ENCODE measurements at places on chromosomes 6 and 20.

DNA sequence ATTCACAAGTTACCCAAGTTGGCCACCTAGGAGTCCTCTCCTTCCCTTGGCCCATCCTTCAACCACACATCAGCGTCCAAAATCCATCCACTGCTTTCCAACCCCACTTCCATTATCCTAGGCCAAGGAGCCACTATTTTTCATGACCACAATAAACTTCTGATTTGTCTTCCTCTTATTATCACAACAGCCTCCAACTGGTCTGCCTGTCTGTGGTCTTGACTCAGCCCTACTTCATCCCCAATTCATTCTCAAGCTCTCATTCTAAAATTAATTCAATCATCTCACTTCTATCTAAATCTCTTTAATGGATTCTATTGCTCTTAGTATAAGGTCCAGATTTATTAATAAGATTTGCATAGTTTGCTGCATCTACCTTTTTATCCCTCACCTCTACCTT, 189.0 kb upstream of the PRDM1 start:
- no peak for DNase-seq

- no peak for DNase-seq
Observed at GRCh38 chr6:81759782-81760181, 7.3 kb upstream of the TENT5A start.

DNA sequence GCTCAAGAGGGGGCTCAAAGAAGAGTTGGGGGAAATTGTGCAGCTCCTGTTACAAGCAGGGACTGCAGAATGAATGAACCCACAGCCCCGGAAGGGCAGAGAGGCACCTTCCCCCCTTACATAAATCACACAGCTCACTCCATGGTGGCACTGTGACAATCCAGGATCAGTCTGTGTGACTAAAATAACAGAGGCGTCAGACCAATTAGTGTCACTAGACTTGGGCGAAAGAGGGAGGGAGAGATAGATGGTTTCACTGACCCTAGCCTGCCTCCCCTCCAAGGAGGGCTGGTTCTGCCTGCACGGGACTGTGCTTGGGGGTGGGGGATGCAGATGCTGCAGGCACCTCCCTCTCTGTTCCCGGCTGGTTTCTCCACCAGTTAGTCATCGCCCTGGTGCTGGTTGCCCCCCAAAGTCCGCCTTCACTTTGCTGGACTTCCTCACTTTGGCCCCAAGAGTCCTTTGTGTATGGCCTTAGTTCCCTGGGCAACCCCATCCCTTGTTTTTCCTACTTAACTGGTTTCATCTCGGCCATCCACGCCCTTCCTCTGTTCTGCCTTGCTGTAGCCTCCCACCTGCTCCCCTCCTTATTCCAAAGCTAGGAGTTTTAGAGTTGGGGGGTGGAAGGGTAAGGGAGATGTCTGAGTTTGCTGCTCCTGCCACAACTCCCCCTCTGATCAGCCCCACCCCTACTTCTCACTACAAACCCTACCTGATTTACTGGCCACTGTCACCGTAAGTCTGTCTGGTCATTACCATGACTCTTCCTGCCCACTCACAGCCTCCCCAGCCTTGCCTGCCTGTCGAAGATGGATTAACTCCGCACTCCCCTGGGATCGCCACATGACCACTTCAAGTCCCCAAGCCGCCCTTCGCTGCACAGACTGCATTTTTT, 17.7 kb downstream of the CCDC167 start:
- no peak for DNase-seq

- no peak for DNase-seq
Observed at GRCh38 chr20:57308451-57309271, 20.9 kb upstream of the SPO11 start.

DNA sequence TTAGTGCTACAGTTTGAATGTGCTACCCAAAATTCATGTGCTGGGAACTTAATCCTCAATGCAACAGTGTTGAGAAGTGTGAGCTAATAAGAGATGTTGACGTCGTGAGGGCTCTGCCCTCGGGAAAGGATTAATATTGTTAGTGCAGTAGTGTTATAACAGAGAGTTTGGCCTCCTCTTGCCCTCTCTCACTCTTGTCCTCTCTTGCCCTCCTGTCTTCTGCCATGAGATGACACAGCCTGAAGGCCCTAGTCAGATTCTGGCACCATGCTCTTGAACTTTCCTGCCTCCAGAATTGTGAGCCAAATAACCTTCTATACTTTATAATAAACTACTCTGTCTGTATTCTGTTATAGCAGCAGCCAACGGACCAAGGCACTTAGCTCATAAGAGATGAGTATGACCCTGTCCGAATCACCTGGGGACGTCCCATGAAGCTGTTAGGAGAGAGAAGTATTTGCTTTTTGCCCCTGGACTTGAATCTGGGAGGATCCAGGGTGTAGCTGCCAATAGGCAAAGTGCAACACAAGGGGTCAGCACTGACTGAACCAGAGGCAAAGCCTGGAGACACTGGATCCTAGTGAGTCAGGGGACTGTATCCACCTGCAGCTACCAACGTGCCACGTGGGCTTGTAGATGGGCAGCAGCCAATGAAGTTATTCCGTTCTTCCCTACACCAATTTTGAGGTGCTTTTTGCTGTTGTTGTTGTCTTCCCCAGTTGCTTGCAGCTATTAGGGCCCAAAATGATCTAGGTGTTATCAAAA, 233.7 kb downstream of the THBS2 start:
- no peak for DNase-seq

DNA sequence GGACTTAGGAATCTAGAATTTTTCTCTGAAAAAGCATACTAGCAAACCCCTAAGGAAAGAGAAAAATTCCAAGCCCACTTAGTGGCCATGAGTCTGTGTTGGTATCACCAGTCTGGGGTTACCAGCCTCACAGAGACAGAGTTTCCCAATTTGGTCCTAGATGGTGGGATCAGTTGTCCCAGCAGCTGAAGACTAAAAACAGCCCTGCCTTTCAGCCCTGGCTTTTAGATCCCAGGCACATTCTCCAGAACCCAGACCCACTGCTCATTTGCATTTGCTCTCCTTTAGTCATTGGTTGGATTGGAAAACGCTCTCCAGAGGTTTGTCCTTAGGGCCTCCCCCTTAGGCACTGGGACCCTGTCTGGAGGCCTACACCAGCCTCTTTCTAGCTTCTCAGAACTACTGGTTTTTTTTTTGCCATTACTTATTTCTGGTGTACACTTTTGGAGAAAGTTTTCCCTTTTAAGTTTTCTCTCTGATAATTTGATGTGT, 39.1 kb upstream of the FOXO3 start:
- no peak for DNase-seq
